ENCODE measurements at places on chromosomes 3 and 15.

DNA sequence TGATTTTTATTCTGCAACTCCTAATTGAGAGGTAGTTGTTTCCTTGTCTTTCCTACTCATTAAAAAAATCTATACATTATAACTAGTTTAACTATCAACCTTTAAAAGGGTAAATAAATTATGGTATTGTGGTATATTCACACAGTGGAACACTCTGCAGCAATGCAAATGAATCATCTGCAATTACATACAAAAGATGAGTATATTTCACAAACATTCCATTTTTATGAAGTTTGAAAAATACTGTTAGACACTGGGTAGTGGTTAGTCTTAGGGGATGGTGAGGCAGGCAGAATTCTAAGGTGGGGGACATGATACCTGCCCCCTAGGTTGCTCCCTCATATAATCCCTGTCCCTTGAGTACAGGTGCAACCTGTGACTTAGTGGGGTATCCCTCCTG is 44.0 kb upstream of the MAGI1 start:
- no peak for DNase-seq

DNA sequence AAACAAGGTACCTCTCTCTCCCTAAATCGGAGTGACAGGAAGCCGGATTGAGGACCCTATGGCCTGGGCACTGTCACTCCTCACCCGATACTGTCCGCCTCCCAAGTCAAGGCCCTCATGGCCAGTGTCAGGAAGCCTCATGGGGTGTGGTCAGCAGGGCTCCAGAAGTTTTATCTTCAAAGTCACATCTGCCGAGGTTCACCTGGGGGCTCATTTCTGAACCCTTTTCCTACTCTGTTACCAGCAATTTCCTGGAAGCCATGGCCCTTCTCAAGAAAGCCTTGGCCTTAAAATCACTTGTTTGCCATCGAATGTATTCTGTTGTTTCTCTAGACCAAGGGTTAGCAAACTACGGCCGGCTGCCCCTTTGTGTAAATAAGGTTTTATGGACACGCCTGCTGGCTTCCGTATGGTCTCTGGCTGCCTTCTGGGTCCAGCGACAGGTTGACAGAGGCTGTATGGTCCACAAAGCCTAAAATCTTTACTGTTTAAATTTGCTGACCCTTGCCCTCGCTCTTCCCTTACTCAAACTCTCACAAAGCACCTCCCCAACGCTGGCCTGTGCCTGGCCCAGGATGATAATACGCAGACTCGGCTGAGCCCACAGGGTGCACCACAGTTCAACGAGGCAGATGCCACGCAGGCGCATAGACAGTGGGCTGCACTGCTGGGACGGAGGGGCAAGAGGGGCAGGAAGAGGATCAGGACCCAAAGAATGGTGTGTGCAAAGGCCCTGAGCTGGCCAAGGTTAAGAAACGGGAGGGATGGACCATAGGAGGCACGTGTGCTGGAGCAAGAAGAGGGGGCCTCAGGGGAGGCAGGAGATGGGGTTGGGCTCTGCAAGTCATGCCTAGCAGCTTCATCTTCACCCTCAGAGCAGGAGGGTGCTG is 24.7 kb upstream of the DUSP7 start:
- DNase-seq = no peak

GRCh38 chr15:36925653-36926426 is 174.5 kb downstream of the MEIS2 start:
- DNase-seq = no peak

DNA sequence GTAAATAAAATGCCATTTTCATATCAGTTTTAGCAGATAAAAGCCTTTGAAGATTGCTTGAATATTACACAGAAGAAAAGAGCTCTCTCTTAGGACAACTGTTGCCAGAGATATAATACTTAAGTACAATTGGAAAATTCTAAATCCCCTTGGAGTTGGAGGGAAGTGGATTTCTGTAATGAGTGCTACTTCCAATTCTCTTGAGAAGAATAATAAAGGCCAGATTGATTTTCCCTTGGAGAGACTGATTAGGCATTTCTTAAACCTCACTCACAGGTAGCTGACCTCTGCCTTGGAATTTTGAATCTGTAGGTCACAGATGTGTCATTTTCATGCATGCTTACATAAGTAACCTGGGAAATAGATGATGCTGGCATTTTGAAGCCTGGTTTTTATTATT is 29.8 kb upstream of the PSMD6 start:
- no peak for DNase-seq

- DNase-seq = no peak
Measured at GRCh38 chr3:16430717-16431630, 82.5 kb downstream of the RFTN1 start.

DNA sequence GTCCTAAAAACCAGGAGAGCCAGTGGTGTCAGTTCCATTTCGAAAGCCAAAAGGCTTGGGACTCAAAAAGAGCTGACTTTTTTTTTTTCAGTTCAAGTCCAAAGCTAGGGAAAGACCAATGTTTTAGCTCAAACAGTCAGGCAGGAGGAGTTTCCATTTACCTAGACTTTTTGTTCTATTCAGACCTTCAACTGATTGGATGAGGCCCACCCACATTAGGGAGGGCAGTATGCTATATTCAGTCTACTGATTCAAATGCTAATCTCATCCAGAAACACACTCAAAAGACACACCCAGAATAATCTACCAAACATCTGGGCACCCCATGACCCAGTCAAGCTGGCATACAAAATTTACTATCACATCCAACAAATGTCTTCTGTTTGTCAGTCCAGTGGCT is 374.0 kb downstream of the KCNH8 start:
- DNase-seq = no peak

GRCh38 chr3:178870085-178870484 is 201.5 kb downstream of the ZMAT3 start:
- no peak for DNase-seq

GRCh38 chr15:23467110-23467600 is 20.1 kb upstream of the GOLGA6L2 start:
- DNase-seq = no peak

DNA sequence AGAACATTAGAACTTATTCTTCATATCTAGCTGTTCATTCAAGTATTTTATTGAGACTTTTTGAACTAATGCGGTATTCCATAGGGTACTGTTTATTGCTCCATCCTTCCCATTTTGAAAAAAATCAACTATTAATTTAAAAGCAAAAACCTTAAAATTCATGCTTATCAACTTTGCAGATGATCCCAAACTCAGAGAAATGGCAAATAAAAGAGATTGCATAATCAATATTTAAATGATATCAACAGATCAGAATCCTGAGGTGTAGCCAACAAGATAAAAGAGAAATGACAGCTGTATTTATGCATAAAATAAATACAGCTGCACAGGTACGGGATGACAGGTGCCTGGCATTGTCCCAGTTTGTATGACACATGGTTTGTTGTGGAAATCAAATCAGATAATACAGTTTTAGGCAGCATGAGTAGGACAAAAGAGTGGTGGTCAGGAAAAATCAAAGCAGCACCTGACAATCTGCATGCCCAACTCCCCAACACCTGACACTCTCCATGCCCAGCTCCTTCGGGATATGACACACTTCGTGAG is 42.4 kb upstream of the CMTM8 start:
- no peak for DNase-seq

DNA sequence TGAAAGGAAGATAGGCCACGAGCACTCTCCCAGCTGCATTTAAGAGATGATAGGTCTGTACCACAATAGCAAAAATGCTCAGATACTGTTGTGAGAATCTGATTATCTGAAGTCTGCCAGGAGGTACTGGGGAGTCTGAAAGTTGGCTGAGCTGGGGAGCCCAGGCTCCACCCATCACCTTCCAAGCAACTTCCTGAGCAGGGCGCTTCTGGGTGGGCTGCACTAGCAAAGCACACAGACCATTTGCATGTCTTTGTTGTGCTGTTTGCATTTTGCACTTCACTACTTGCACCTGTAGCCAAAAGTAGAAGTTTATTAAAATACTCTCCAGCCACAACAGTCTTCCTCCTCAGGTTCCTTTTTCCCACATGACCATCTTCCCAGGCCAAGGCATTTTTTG is 133.2 kb downstream of the ALDH1A2 start:
- DNase-seq = no peak

- DNase-seq = no peak
Measured at GRCh38 chr3:169391672-169392071, 271.8 kb downstream of the MECOM start.

DNA sequence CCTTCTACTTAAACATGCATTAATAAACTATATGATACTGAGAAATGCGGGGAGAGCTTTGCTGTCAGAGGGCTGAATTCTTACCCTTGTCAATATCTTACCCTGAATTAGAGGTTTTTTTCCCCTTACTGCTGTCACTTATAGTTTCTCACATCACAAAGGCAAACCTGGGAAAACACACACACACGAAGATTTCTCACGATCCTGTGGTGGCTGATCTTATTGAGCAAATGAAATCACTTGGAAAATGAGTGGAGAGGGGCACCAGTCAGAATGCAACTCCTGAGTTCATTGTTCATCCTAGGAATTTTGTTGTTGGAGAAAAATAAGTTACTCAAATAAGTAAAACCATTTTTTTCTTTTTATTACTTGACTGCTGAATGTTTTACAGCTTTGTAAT is 673.6 kb downstream of the EDEM1 start:
- no peak for DNase-seq

DNA sequence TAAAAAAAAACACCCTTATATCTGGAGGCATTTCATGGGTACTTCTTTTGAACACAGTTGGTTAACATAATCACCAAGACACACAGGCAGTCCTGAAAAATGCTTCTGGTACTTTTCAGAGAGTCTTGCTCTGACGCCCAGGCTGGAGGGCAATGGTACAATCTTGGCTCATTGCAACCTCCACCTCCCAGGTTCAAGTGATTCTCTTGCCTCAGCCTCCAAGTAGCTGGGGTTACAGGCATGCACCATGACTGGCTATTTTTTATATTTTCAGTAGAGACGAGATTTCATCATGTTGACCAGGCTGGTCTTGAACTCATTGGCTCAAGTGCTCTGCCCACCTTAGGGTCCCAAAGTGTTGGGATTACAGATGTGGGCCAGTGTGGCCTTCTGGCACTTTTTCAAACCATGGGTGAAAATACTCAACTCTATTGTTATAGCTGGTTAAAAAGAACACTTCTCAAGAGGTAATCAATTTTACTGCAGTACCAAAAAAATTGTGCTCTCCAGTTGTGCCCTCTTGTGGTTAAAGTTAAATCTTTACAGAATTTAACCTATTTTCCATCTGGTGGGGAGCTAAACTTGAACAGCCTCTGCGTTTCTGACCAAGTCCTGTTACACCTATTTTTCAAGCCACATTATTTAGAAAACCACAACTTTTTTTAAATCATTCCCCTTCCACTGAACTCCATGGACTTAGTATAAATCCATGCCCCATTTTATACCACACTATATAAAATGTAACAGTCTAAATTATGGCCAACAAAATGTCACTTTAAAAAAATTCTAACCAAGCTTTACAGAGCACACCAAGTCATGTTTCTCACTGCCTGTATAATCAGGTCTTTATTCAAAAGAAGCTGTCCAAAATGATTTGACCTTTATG is 1.2 kb upstream of the SNAPC5 start:
- no peak for DNase-seq

DNA sequence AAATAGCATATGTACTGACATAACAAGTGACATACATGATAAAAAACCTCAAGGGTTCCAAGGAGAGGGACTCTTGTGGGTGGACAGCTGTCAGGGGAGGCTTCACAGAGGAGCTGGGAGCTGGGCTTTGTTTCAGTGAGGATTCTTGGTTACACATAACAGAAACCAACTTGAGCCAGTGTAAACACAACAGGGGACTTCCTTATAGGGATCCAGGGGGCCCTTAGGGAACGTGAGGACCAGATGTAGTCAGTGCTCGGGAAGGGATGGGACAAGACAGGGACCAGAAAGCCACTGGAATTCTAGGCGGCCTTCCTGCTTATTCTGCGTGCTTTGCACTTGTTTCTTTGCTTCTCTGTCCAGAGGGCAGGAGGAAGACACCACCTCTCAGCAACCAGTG is 34.9 kb downstream of the SNAPC5 start:
- no peak for DNase-seq

GRCh38 chr15:64687172-64687571 is 88.2 kb downstream of the RBPMS2 start:
- no peak for DNase-seq

DNA sequence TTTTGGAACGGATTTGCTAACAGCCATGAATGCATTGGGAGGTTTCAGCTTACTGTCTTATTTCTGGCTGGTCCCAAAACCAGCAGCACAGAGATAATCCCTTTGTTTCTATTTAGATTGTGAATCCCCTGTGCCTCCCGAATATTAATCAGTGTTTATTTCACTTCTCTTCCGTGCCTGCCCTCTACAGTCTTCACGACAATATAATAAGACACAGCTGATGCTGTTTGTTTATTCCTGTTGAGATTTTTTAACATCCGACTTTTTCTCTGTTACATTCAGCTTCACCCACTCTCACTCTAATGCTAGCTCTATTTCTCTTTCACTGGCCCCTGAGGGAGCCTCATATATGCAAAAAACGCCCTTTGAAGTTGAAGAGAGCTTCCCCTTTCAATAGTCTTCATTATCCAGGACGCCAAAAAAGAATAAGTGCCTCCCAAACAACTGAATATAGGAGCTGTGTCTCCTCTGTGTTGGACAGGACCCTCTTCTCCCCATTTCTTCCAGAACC is 995.3 kb downstream of the ROBO2 start:
- DNase-seq = no peak

DNA sequence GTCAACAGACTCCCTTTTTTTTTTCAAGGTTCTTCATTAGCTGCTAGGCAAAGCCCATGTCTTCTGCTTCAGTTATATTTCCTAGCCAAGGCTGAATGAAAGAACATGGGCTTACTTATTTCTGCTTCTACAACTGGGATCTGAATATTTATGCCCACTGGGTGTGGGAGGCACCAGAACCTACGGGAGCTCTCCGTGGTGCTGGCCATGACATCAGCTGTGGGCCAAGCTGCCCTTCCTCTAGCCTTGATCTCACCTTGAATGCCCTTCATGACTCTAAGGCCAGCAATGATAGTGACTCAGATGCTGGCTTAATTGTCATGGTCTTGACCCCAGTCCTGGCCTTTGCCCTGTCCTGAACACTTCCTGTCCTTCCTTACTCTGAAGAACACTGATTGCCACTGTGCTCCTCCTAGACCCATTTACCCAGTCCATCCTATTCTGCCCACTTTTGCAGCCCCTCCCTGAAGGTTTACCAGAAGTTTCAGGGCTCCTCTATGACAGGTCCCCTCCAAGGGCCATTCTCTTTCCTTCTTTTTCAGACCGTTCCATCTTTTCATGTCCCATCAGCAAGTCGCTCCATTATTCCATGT is 32.8 kb upstream of the PRR20G start:
- no peak for DNase-seq

DNA sequence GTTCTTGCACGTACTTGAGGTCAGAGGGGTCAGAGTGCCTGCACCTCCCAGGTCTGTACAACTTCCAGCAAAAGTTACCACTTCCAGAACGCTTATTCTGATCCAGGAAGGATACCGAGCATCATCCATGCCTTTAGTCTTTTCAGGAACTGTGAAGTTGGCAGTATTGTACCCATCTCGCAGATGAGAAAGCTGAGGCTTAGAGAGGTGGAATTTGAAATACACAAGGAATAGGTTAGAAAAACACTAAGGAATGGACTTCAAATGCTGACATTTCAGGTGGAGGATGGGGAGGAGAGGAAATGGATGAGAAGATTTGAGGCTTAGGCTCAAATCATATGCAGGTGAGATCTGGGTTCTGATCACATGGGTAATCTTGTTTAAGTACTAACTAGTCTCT is 11.2 kb downstream of the ESYT3 start:
- no peak for DNase-seq
